ENCODE measurements at places on chromosomes 5 and 9. TPM values are rescaled to one million over a fixed set of nuclear protein-coding genes. Genes with fewer than 3 reads are reported as not detected.

- H3K4me1 ChIP-seq, result no peaks in the 10 kb centered on the region
- H3K4me3 ChIP-seq, result no peak overlapping the region
- H3K36me3 ChIP-seq, result no peaks in the 10 kb centered on the region
Observed at GRCh38 chr5:148002451-148002850, 61.3 kb upstream of the SPINK5 start.

DNA sequence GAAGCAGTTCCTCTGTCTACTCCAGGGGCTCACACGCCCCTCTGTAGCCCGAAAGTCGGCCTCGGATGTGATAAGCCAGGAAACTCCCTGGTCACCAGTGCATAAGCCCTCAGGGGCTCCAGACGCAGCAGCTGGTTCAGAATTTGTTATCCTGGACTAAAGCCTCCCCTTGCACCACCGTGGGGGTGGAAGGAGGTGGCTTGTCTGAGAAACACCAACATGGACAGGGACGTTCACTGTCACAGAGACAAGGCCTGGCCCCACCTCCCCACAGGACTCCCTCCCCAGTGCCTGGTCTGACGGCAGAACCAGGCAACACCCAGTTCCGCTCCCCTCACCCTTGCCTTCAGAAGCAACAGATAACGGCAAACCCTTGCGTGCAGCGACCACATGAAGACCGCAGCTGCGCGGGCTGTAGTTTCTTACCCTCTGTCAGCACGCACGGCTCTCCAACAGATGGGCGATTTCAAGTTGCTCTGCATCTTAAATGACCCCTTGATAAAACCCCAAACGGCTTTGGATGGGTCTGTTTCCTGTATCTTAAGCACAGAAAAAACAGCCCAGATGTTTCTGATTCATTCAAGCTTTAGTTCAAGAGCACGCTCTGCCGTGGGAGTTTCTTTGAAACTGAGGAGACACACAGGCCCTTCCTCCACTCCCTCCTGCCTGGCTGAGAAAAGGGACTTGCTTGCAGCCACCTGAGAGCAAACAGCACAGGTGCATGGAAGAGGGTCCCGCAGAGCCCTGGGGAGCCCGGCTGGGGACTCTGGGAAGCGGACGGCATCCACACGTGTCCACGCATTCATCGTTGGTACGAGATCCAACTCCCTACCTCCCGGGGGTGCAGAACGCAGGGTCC lies 44.7 kb upstream of the NKD2 start:
- H3K27me3 ChIP-seq, result no peaks in the 10 kb centered on the region
- H3K4me3 ChIP-seq, result no peak overlapping the region
- H3K4me1 ChIP-seq, result peaks cover 7% of the 10 kb centered on the region
- H3K27ac ChIP-seq, result no peak overlapping the region

GRCh38 chr9:16348531-16348930 lies 521.9 kb downstream of the BNC2 start:
- H3K4me1 ChIP-seq, result peaks cover 8% of the 10 kb centered on the region
- no peaks in the 10 kb centered on the region for H3K36me3 ChIP-seq
- H3K4me3 ChIP-seq, result no peak overlapping the region
- no peaks in the 10 kb centered on the region for H3K27me3 ChIP-seq

- H3K4me3 ChIP-seq, result no peak overlapping the region
- no peak overlapping the region for H3K27ac ChIP-seq
- H3K27me3 ChIP-seq, result no peaks in the 10 kb centered on the region
- no peak for DNase-seq
- no peaks in the 10 kb centered on the region for H3K36me3 ChIP-seq
- no peaks in the 10 kb centered on the region for H3K4me1 ChIP-seq
Observed at GRCh38 chr5:154168395-154168794, 22.1 kb upstream of the GALNT10 start.

GRCh38 chr9:5760338-5760737 lies 72.6 kb downstream of the ERMP1 start:
- DNase-seq, result no peak
- H3K4me1 ChIP-seq, result no peaks in the 10 kb centered on the region
- H3K4me3 ChIP-seq, result no peak overlapping the region
- H3K27me3 ChIP-seq, result no peaks in the 10 kb centered on the region
- no peaks in the 10 kb centered on the region for H3K36me3 ChIP-seq

DNA sequence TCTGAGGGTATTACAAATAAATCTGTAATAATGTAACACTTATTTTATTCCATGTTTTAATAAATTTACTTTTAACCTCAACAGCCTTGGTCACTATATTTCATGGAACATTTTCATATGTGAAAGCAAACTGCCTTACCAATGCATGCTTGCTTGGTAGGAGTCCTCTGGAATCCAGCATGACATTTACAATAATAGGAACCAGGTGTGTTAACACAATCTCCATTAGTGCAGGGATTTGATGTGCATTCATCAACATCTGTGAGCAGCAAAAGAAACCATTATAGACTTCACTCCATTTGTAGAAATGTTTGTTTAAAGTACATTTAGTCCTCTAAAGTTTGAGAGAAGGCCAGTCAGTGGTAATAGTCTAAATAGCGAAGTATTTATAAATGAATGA lies 159.4 kb downstream of the FBN2 start:
- no peaks in the 10 kb centered on the region for H3K27me3 ChIP-seq
- no peaks in the 10 kb centered on the region for H3K36me3 ChIP-seq

ZFP62 gene
- 32.3 TPM for total RNA-seq

GLRA1 gene
- total RNA-seq, result not detected

NAIP gene
- total RNA-seq, result 29.0 TPM

IFNA2 gene
- 1.3 TPM for total RNA-seq

CCDC192 gene
- total RNA-seq, result 7.8 TPM
